CD4-positive, alpha-beta T cell treated with Interleukin-2 at 100 ng/mL for 4 hours (primary cell): ENCODE measurements at places on chromosomes 13 and 19.

DNA sequence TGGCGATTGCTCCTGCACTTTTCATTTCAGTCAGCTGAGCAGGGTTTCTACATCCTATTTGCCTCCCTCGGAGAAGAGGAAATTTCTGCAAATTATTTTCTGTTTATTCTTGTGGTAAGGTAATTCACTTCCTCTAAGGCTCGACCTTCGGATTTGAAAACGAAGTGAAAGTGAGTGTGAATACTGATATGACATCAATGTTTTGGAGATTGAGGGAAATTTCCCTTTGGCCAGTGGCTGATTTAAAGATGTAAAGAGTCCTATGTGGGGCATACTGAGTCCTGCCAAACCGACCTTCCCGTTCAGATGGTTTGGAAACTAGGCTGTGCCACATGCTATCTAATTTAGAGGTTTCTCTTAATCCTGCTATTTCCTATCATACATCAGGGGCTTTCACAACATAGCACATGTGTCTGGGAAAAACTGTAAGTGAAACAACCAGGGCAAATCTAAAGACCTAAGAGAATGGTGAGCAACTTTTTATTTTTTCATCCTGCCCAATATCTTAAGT is 112.3 kb downstream of the POSTN start:
- no peak for DNase-seq

DNA sequence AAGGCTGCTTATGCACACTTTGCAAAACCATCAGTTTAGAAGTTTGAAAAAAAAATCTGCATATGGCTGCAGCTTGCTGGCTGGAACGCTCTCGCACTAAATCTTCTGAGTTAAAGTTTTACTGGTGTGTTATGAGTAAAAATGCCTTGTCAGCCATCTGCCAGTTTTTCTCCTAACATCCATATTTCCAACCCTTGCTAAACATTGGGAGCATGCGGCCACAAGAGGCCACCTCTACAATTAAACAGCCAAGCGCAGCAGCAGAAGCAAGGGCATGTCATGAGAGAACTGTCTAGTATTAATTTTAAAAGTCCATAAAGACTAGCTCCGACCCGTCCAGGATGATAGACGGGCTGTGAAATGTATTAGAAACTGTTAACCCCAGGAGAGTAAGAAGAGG is 248.3 kb downstream of the TSHZ3 start:
- DNase-seq, result no peak

- no peak for DNase-seq
These were observed 107.8 kb downstream of the RXFP2 start for GRCh38 chr13:31846961-31847752.

DNA sequence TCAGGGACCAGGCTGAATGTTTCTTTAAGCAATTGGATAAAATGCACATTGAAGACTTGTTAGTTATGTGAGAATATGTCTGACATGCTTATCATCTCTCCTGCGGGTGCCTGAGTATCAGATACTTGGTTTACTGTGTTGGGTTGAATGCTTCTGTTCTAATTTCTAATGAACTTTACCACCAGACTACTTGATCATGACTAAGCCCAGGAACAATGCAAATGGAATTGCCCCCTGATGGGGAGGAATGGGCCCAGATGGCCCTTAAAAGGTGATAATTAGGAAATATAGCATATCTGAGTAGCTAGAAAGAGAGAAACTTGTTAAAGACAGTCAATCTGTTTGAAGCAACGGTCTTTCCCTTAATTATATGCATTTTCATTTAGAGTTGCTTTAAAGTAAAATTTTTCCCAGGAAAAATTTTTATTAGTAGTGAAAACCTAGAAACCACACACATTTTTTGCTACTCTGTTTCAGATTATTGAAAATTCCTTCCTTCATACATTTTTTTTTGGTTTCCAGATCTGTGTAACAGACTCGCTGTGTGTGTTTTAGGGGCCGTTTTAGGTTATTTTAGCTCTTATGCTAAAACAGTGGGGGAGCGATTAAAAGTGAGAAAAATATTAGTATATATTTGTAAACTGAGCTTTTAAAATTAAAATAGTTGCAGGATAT is 186.6 kb downstream of the TM9SF2 start:
- DNase-seq, result no peak

- DNase-seq, result peak; percentile 66
These were observed 1.2 kb downstream of the PPM1N start for GRCh38 chr19:45499196-45500180.

- no peak for DNase-seq
These were observed 12.2 kb downstream of the XAB2 start for GRCh38 chr19:7617172-7617571.

- DNase-seq, result peak; percentile 10
These were observed 2.4 kb downstream of the PTPRH start for GRCh38 chr19:55206664-55207500.

GRCh38 chr13:20106742-20107141 is 54.1 kb downstream of the GJA3 start:
- DNase-seq, result no peak

GRCh38 chr19:35392742-35393715 is 22.2 kb downstream of the GPR42 start:
- DNase-seq, result no peak

- DNase-seq, result no peak
These were observed 4.4 kb downstream of the KLF5 start for GRCh38 chr13:73063166-73063565.

DNA sequence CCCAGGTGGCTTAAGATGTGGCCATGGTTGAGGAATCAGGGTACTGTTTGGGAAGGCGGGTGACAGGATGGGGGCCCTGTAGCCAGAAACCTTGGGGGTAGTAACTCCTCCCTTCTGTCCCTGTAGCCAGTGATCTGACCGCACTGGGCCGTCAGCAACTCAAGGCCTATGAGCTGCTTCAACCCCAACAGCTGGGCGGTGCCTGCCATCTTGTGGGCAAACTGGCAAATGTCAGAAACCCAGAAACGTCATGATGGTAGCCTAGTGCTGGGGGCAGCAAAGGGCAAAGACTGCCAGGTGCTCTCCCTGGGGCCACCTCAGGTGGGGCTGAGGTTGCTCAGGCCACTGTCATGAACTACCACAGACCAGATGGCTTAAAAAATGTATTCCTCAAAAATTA is 3.5 kb downstream of the COPE start:
- peak; percentile 16 for DNase-seq

GRCh38 chr19:53994811-53995210 is 3.4 kb downstream of the CACNG6 start:
- no peak for DNase-seq

DNA sequence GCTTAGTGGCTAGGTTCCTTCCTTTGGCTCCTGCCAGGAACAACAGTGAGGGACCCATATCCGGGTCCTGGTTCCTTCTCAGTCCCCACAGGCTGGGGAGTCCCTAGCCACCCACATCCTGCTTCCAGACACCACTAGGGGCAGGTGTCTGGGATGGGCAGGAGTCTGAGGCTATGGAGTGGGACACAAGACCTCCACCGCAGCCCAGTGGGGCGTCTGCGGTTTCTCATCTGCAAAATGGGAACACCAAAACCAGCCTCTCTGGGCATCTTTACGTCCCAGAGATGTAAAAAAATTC is 879 bp upstream of the FCGBP start:
- DNase-seq, result no peak
